Endodermal cell (in vitro differentiated cells): ENCODE measurements at places on chromosomes 12 and 14. TPM values are rescaled to one million over a fixed set of nuclear protein-coding genes. Genes with fewer than 3 reads are reported as not detected.

The RD3L gene
- total RNA-seq, result not detected in 2 replicates

DNA sequence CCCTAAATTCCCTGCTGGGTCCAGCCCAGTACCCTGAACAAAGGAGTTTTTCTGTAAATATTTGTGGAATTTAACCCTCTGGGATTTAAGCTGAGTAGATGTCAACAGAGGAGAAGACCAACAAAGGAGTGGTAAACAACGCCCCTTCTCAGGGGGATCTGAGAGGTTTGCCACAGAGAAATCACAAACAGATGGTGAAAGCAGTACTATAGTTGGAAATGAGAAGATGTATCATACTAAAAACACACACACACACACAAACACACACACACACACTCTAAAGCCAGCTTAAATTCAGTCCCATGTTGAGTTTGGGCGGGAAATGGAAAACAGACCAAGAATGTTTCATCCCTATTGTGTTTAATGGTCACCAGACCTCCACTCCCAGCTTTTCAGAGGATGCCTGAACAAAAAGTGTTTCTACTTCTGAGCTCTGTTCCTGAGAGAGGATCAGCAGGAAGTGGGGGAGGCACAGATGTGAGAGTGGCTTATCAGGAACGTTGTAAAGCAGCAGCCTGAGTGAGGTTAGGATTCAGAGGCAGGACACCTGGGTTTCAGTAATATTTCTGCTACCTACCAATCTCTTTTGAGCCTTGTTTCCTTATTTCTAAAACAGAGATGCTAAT lies 3.2 kb downstream of the BIN2 start:
- peak; percentile 82 for DNase-seq

GRCh38 chr12:120855823-120856588 lies 48.2 kb downstream of the SPPL3 start:
- DNase-seq, result no peak

The SLCO1B1 gene
- total RNA-seq, result 0.95 and 1.5 TPM in 2 replicates

- no peak for DNase-seq
These were observed 18.9 kb downstream of the ABCB9 start for GRCh38 chr12:122947352-122947792.

- peak; percentile 75 for DNase-seq
These were observed 5.8 kb downstream of the HNRNPA1 start for GRCh38 chr12:54286042-54287030.

The OR6C3 gene
- not detected in 2 replicates for total RNA-seq

The TMEM229B gene
- 0.31 to 1.5 TPM (median 0.88 TPM) in 3 replicates for total RNA-seq

- no peak for DNase-seq
These were observed 39.5 kb upstream of the RIN3 start for GRCh38 chr14:92473969-92474535.

DNA sequence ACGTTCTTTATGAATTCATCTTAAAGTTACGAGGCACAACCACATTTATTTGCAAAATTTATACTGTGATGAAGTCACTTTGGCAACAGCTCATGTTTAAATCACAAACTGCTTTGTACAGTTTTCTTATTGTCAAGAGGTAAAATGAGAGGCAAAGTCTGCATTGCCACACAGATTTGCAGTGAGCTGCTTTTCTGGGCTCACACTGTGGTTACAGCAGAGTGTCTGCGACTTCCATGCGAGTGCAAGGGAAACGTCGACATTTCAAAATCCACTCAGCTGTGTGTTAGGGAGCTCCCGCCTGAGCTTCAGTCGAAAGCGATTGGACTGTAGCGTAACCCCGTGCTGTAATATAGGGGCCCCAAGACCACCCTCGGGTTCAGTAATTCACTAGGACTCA lies 13.0 kb downstream of the MTA1 start:
- no peak for DNase-seq

The PHLDA1 gene
- 16.2 and 20.7 TPM in 2 replicates for total RNA-seq

- DNase-seq, result no peak
These were observed 479.4 kb downstream of the VRK1 start for GRCh38 chr14:97276573-97276972.

DNA sequence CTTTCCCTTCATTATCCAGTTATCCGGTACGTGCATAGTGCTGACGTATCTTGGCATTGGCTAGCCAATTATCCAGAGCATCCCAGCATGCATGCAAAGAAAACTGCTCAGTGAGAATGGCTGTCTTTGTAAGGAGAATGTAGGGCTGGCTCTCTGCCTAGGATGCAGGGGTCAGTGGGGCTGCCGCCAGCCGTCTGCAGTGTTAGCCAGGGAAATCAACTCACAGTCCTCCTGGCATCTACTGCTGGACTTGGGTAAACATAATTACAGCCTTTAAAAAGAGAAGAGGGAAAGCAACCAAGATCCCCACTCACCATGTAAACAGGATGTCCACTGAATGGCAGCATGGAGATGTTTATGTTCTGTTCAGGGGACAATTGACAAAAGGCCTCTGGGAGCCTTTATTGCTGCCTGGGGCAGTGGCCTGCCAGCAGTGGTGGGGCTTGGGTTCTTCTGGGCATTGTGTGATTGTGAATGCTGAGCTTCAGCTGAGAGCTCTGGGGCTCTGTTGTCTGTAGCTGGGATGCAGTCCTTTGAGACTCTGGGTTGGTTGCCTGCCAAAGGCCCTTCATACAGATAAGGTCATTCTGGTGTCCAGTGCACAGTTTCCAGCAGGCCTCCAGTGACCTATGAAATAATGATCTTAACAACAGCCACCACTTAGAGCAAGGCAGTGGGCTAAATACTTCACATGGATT lies 121.8 kb downstream of the TBC1D30 start:
- DNase-seq, result no peak

DNA sequence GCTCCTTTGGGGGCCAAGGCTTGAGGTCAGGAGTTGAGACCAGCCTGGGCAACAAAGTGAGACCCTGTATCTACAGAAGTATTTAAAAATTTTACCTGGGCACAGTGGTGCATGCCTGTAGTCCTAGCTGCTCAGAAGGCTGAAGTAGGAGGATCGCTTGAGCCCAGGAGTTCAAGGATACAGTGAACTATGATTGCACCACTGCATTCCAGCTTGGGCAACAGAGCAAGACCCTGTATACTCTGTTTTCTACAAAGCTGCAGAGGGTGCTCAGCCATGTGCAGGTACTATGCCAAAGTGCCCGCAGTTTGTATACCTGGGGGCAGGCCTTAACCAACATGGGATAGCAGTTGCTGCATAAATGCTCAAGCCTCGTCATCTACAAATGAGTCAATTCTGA lies 26.8 kb upstream of the CDKL1 start:
- DNase-seq, result no peak

- no peak for DNase-seq
These were observed 456.6 kb upstream of the TMPO start for GRCh38 chr12:98058838-98059237.

DNA sequence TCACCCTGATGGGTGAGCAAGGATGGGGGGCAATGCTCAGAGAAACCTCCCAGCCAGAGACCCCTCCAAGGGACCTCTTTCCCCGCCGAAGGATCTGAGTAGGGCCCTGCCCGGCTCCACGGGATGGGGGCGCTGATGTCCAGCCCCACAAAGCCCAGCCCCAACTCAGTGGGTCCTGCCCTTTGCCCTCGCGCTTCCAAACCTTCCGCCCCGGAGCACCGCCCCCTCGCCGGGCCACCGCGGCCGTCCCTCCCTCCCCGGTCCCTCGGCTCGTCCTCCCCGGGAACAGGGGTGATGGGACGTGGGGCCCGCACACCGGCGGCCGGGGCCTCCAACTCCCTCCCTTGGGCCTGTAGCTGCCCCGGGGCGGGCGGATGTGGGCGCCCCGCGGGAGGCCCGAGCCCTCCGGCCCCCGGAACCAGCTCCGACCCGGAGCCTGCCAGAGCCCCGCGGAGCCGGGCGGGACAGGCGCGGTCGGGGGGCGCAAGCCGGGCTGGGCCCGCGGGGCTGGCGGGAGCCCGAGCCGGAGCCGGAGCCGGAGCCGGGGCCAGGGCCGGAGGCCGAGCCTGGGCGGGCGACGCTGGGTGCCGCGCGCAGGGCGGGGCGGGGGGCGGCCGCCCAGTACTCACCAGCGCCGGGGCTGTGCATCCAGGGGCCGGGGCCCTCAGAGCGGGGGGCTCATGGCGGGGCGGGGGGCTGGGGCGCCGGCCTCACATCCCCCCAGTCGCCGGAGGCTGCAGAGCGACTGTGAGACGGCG lies 386 bp downstream of the HDAC7 start:
- DNase-seq, result peak; percentile 91

- no peak for DNase-seq
These were observed 7.9 kb upstream of the PLEKHG6 start for GRCh38 chr12:6302621-6303020.

The IFNG-AS1 gene
- not detected in 2 replicates for total RNA-seq
